ENCODE measurements at places on chromosomes 4 and X.

DNA sequence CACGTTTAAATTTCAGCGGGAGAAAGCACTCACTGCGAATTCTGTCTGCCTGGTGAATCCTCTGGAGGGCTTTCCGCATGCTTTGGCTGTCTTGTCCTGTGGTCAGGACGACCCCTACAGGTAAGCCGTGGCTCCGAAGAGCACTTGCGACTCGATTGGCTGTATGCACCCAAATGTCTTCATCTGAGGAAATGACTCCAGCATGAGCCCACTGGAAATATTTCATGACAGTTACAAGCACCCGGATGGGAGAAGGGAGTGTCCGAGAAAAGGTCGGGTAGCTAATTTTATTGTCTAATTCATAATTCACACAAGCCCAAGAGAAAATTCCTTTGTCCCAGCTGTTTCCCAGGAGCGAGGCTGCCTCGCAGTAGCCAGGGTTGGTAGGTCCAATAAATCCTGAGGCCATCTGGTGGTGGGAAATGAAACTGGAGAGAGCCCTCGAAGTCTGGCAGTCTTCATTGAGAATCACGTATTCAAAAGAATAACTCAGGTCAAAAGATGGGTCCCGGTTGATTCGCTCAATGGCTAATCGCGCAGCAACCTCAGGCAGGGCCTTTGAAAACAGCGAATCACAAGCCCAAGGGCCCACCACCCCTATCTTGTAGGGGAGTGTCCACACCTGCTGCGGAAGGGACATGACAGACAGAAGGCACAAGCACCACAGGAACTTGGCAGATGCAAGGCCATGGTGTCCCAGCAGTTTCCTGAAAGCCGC lies 6.6 kb downstream of the GUCY2F start:
- DNase-seq = no peak

- DNase-seq = no peak
Measured at GRCh38 chr4:184473499-184474262, 669 bp downstream of the IRF2 start.

DNA sequence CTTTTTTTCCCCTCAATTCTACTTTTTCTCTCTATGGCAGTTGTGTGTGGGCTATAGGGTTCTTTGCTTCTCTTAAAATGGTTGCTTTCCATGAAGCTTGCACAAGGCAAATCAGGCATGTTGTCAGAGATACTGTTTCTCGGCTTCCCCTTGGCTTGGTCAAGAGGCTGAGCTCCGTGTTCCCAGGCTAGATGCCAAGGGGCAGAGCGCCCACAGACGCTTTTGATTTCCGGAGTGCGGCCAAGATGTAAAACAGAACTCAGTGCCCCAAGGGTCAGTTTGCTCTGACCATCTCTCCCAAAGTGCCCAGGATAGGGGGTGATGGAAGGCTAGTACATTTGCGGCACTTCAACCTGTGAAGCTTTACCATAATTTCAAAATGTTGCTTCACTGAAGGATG lies 64.2 kb upstream of the DIPK2B start:
- DNase-seq = no peak

DNA sequence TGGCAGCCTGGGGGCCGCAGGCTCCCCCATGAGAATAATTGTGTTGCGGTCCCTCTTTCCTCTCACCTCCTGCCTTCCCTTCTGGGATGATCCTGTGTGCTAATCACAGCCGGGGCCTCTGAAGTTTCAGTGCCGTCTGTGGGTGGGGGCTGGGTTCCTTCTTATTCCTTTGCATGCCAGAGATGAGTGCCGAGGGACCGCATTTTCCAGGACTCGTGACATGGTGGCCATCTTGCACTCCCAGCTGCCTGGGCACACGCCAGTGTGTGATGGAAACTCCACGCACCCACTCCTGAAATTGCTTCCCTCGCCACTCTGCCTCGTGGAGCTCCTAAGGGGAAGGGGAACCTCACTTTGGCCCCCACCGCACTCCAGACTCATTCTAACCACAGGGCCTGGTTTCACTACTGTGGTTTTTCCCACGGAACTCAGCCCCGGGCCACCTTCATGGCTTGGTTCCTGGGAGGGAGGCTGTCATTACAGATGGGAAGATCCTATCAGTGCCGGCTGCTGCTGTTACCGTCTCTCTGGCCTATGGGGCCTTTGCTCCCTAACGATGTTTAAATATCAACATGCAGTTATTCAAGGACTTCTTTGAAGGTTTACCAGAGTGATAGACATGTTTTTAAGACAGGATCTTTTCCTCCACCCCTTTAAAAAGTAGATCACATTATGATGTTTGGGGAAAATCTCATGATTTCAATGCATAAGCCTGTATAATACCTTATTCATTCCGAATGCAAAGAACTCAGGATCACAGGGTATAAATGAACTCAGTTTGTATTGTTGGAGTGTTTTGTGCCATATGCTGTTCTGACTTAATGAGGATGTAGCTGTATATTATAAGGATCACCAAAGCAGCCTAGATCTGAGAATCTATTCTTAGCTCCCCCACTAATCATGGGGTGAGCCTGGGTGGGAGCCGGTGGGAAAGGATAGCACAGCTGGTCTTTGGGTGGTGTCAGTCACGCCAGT lies 89.6 kb downstream of the SORCS2 start:
- no peak for DNase-seq

DNA sequence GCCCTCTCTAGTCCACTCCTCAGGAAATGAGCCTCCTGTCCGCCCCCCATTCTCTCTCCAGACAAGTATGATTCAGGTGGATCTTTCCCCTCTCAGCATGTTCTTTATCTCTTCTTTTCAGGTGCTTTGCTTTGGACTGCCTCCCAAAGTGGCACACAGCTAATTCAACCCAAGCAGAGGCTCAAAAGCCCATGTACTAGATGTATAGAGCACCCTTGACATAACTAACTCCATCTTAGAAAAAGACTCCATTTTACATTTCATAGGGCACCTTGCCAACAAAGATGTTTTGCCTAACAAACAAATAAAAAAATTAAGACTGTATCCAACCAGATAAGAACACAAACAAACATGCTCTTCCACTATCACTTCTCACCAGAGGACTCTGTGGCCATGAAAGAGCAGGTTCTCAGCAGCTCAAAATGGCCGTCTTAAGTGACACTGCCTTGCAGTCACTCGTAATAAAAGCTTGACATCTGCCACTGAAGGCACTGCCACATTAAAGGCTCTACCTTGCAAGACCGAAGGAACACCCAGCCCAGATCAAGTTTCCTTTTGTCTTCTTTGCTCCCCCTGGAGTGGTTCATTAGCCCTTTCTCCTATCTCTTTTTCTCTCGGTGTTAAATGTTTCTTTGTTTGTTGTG lies 84.9 kb upstream of the TAB3 start:
- no peak for DNase-seq

DNA sequence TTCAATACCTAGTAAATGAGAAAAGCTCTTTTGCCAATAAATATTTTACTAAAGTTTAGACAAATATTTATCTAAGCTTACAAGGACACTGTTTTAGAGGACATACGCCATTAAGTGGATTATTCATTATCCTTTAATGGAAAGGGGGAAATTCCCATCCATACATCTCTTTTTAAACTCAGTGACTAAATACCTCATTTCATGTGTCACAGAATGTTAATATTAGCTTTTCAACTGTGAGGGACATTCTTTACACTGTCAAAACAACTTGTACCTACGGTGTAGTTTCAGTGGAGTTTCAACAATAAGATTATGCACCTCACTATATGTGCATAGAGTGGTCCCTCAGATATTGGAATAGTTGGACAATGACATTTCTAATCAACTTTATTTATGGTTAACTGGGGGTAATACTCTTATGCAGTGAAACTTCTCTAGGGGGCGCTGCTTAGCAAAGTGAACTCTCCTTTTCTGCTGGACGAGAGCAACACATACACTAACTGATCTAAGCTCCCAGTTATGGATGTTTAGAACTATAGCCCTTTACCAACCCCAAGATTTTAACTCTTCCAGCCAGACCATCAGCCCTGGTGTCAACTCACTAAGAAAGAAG lies 9.7 kb downstream of the HS6ST2 start:
- DNase-seq = no peak

DNA sequence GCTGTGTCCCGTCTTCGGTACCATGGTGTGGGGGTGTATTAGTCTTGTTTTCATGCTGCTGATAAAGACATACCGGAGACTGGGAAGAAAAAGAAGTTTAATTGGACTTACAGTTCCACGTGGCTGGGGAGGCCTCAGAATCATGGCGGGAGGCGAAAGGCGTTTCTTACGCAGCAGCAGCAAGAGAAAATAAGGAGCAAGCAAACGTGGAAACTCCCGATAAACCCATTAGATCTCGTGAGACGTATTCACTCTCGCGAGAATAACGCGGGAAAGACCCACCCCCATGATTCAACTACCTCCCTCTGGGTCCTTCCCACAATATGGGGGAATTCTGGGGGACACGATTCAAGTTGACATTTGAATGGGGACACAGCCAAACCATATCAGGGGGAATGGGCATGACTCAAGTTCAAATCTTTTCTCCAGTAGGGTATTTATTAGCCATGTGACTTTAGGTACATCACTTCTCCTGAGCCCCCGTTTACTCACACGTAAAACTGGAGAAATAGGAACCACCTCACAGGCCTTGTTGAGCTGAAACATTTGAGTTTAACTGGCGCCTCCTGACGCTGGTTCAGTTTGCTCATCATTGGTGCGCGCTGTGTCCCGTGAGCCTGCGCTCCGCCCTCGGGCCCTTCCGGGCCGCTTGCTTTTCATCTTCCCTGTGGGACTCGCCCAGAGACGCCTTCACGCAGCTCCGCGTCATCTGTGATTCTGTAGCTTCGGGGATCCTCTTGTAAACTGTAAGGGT lies 35.5 kb upstream of the FAT1 start:
- DNase-seq = no peak

GRCh38 chr4:16157609-16158503 lies 68.4 kb downstream of the TAPT1 start:
- DNase-seq = no peak

GRCh38 chrX:132127743-132128142 lies at the start of gene FRMD7:
Gene FRMD7, minus strand, starts transcription at chrX:132128020. Its CDS starts 176 bp downstream, at chrX:132127844.
- DNase-seq = no peak

DNA sequence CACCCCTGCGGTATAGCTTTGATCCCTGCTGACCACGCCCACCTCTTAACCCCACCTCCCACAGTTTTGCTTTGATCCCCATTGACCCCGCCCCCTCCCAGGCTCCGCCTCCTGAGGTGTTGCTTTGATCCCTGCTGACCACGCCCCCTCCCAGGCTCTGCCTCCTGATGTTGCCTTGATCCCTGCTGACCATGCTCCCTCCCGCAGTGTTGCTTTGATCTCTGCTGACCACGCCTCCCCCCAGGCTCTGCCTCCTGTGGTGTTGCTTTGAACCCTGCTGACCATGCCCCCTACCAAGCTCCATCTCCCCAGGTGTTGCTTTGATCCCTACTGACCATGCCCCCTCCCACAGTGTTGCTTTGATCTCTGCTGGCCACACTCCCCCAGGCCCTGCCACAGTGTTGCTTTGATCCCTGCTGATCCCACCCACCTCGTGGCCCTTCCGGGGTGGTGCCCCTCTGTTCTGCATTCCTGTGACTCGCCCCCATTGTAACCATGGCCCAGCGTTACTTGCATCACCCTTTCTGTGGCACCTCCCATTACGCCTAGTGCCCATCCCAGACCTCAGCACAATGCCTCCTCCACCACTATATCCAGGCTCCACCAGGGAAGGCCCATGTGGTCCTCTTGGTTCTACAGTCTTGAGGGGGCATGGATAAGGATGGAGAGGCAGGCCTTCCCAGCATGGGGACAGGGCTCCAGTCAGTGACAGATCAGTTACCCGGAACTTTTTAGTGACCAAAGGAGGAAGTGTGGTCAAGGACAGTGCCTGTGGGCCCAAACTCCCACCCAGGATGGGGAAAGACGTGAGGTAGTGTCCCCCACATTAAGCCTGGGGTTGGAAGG lies 70.8 kb downstream of the ADRA2C start:
- DNase-seq = no peak

DNA sequence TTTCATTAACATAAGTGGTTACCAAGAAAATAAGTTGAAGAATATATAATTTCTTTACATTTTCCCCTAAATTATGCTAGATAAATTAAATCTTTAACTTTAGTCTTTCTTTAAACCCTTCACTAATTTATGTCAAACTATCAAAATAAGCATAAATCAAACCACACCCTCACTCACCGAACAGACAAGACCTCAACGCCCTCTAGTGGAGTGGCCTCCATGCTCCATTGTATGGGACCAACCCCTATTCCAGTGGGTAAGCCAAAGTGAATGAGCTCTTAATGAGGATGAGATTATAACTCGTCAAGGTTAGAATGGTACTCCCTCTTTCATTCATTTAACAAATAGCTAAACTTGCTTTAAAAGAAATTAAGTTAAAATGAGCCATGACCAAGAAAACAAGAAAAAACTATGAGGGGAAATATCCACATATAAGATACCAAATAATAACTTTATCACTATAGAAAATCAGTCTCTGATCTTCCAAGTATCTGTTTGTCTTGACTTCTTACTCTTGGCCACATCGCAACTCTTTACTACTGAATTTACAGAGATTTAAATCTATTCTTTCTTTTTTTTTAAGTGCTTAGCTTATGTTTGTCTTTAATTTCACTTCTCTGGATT lies 15.6 kb upstream of the BBS12 start:
- DNase-seq = peak; percentile 37

GRCh38 chr4:113141901-113142346 lies 92.5 kb downstream of the ANK2 start:
- DNase-seq = no peak

- DNase-seq = no peak
Measured at GRCh38 chr4:153151535-153152455, 52.4 kb upstream of the TRIM2 start.

GRCh38 chr4:112881842-112882241 lies 167.6 kb upstream of the ANK2 start:
- no peak for DNase-seq
